ENCODE measurements at places on chromosomes 16 and 17.
A peak's percentile ranks its signal among the peaks of the same experiment; 100 is the strongest.

DNA sequence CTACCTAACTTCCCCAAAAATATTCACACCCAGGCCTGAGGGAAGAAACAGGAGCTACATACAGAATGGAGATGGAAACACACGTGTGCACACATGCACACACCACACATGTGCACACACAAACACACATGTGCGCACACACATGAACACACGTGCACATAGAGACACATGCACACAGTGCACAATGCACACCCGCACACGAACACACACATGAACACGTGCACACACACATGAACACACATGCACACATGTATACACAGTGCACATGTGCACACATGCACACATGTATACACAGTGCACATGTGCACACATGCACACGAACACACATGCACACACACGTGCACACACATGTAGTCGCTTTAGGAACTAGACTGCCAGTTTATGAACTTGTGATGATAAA is 18.8 kb downstream of the CA5A start:
- no peak for DNase-seq

DNA sequence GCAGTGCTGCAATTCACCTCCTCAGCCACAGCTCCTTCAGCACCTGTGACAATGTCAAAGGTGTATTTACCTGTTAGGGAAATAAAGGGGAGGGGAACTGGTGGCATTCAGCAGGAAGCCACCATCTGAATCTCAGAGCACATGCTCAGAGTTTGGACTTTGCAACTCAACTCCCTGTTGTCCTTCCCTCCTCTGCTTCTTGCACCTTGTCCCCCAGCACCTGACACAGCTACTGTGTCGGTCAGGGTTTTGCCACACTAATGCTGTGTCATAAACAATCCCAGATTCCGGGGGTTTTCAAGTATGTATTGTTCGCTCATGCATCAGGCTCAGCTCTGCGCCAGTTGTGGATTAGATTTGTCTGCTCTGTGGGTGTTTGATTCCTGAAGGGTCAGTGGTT is 43.7 kb downstream of the HSBP1 start:
- DNase-seq = no peak

GRCh38 chr16:65066651-65067050 is 55.2 kb downstream of the CDH11 start:
- no peak for DNase-seq

GRCh38 chr17:41553176-41553575 is 18.7 kb downstream of the KRT9 start:
- DNase-seq = peak; percentile 9

- no peak for DNase-seq
Observed at GRCh38 chr16:66258916-66259845, 107.3 kb upstream of the CDH5 start.

- no peak for DNase-seq
Observed at GRCh38 chr17:70370816-70371215, 201.5 kb downstream of the KCNJ2 start.

DNA sequence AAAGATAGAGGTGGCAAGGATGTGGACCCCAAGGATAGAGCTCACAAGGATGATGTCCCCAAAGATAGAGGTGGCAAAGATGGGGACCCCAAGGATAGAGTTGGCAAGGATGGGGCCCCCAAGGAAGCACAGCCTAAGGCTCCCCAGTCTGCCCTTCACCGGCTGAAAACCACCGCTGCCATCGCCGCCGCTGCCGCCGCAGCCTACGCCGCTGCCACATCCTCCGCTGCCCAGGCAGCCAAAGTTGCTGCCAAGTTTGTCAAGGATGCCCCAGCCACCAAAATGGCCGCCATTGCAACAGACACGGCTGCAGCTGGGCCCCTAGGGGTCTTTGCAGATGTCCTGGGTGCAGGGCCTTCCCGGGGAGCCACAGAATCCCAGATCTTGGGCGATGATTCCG is 19.9 kb downstream of the C16orf96 start:
- DNase-seq = no peak
